ENCODE measurements at places on chromosomes 11 and 22.

GRCh38 chr11:132851247-132851646, 681.1 kb downstream of the OPCML start:
- DNase-seq, result no peak

DNA sequence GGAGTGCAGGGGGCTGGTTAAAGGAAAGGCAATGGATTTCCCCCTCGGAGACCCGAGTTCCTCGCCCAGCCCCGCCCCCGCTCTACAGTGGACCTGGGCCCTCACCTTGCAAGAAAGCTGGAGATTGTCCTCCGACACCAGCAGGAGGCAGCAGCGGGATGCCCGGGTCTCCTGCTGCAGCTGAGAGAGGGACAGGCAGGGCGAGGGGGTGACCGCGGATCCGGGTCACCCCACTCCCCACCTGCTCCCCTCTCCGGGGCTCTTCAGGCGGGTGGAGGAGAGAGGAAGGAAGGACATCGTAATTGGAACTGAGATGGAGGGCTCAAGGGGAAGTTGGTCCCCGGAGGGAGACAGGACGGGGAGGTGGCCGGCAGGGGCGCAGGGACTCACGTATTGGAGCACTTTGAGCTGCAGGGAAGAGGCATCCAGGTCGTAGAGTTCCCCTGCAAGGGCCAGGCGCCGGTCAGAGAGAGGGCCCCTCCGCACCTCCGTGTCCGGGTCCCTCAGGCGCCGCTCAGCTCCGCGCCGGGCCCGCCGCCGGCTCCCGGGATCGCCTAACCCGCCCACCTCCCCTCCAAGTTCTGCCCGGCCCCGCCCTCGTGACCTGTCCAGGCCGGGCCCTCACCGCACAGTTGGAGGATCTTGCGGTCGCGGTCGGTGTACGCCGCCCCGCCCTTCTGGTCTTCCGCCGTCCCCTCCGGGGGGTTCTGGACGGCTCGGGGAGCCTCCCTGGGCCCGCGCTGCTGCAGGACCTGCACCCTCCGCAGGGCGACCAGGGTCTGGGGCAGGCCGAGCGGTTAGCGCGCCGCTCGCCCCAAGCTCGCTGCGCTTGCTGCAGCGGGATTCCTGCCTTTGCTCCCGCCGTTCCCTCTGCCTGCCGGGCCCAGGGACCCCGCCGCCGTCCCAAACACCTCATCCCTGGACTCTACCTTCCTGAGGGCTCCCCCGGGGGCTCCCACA, 84.1 kb downstream of the PDE2A start:
- no peak for DNase-seq

DNA sequence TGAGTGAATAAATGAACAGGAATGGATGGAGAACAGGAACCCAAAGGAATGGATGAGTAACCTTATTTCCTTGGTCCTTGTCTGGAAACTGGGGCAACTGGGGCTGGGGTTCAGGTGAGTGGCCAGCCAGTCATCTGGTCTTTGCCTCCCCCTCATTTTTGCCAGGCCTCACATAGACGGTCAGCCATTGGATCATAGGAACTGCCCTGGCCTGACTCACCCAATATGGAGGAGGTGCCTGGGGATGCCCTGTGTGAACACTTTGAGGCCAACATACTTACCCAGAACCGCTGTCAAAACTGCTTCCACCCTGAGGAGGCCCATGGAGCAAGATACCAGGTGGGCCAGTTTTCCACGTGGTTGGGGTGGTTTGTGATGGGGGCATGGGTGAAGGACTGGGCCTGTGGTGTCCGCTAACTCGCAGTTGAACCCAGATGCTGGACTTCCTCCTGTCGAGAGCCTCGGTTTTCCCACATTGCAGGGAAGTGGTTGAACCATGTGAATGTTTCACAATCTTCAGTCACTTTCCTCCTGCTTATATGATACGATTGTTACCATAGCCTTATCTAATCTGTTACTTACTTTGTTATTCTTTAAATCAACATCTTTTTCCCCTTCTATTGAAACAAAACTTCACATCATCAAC, 4.4 kb downstream of the TRIOBP start:
- DNase-seq, result no peak

GRCh38 chr11:19895776-19896175, 183.1 kb downstream of the NAV2 start:
- no peak for DNase-seq

GRCh38 chr11:130523609-130524008, 75.2 kb downstream of the ADAMTS15 start:
- no peak for DNase-seq

DNA sequence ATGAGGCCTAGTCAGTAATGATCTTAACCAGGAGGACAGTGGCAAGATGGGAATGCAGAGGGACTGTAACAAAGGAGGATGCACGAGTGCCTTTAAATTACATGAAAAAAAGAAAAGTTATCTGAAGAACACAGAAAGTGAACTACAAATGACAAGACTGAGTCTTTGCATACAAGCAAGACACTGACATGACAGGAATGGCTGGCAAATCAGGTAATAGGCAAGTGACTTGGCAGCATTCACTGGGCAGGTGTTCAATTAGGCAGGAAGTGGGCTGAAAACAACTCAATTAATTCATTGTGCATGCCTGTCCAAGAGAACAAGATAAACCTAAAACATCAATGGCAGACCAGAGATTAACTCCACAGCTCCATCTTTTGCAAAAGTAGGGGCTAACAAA, 24.0 kb downstream of the SMCO4 start:
- no peak for DNase-seq

GRCh38 chr22:33000342-33001280, 57.6 kb downstream of the SYN3 start:
- DNase-seq, result no peak

DNA sequence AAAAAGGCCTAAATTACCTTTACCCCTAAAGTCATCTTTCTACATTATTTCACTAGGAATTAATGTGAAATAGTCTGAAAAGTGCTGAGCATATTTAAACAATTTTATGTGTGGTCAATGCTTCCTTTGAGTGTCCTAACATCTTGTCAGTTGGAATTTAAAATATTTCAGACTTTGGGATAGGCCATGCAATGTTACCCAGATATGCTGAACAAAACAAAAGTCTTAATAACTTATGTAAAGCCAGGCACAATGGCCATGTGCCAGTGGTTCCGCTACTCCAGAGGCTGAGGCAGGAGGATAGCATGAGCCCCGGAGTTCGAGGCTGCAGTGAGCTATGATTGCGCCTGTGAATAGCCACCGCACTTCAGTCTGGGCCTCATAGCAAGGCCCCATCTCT, 137.4 kb downstream of the CADM1 start:
- no peak for DNase-seq

DNA sequence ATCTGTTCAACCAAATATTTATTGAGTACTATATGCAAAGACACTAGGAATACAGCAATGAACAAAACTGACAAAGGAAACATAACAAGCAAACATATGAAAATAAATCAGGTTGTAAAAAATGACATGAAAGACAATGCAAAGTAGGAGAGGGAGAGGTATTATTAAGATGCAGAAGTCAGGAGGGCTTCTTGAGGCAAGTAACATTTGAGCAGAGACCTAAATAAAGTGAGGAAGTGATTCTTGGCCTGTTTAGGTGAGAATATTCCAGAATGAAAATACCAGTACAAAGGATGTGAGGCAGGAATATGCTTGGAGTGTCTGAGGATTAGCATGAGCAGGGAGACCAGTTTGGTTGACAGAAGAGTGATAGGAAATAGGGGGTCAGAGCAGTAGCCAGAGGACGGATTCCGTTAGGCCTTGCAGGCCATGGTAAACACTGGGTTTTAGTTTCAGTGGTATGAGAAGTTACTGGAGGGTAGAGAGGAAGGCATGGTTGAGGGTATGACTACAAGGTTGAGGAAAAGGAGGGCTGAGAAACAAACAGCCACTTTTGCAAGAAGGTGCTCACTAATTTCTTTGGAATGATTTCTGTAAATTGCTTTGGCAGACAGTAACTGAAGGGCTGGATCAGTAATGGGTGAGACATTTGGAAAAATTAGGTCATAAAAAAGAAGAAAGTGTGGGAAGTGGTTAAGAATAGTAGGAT, 191.9 kb downstream of the SWAP70 start:
- no peak for DNase-seq

- DNase-seq, result no peak
Measured at GRCh38 chr11:61626580-61627380, 45.9 kb upstream of the SYT7 start.

- DNase-seq, result no peak
Measured at GRCh38 chr11:12516387-12517105, 139.2 kb downstream of the PARVA start.

- no peak for DNase-seq
Measured at GRCh38 chr22:23163665-23164064, 16.6 kb upstream of the BCR start.

- no peak for DNase-seq
Measured at GRCh38 chr11:47244448-47245350, 3.9 kb downstream of the ACP2 start.

Data from stimulated activated CD8-positive, alpha-beta memory T cell treated with anti-CD3 and anti-CD28 coated beads, Interleukin-2, amount 100 ng/mL, for 1 hour (primary cell).